Activated CD8-positive, alpha-beta memory T cell treated with anti-CD3 and anti-CD28 coated beads for 24 hours (primary cell): ENCODE measurements at places on chromosomes 4 and X.
A peak's percentile ranks its signal among the peaks of the same experiment; 100 is the strongest.

GRCh38 chr4:168846414-168846813 lies 163.6 kb downstream of the CBR4 start:
- DNase-seq: no peak

DNA sequence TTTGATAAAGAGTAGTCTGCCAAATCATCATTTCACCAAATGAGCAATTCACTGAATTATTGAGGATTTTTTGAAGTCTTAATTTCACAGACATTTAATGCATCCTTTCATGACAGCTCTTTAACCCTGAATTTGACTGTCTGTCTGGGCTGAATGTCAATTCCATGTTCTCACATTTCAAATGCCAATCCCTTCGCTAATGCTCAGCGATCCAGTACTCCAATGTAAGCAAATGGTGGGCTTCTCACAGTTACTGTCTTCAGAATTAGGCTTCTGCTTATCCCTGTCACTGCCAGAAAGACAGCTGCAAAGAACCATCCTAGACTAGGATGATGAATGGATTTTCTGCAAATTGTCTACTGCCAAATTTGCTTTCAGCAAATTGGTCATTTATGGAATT lies 36.2 kb upstream of the USP38 start:
- DNase-seq: no peak

DNA sequence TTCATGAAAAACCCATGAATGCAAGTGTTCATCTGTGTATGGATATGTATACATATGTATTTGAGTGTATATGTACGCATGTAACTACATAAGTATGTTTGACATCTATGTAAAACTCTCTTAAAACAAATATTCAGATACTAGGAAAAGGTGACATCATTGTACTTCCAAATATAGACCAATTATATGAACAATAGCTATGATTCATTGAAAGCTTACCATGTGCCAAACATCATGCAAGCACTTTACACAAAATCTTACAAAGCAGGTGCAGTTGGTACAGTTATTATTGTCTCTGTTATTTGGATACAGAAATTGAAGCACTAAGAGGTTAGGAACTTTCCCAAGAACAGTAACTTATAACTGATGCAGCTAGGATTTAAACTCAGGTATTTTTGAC lies 21.4 kb downstream of the MAGEB17 start:
- no peak for DNase-seq

DNA sequence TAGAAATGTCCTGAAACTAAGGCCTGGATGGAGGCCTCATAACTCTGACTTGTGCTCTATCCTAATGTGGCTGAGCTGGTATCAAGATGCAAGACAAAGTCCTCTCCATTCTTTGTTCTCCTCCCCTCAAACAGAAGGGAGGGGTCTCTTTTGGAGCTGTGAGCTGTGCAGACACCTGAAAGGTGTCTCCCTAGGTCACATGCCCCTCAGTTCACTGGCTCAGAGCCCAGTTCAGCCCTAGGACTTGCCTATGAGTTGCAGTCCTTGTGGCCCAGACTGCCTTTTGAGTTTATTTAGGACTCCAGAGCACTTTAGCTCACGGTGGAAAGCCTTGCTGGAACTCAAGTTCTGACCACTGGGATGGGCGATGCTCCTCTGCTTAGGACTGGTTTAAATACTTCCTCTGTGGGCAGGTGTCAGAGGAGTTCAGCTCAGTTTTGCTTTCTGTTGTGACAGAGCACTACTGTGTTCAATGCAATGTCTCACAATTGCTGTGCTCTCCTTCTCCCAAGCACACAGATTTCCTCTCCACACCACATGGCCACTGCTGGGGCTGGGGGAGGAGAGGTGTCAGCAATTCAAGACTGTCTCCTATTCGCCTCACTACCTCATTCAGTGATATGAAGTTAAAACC lies 84.8 kb upstream of the ZNF827 start:
- no peak for DNase-seq

DNA sequence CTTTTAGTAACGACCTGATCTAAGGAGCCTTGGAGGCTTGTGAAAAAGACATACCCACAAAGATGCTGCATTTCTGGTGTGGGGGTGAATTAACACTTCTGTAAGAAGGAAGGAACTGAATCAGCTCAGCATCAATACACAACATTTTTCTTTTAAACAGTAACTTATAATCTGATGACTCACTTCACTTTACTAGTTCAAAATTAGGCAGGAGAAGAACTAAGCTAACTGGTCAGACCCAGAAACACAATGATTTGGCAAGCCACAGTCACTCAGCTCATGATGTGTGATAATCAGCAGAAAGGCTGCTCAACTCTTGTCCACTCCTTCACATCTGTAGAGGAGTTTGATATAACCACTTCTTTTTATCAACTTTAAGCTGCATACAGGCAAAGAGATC lies 4.6 kb downstream of the MMAA start:
- no peak for DNase-seq

DNA sequence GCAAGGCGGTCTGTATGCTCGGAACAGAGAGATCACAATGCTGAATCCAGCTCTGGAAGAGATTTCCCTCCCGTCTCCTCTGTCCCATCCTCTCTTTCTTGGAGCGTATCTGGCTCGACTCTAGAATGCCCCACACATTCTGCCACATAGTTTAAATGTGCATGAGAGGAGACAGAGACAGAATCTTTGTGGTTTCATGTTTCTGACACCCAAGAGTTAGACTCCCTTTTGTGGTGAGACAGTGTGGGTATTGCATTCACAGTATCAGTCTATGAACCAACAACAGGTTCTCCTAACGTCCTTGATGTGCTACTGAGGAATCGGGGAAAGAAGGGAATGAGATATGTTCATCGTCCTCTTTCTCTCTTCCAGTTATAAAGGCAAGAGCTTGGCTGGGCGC lies 25.3 kb downstream of the FAM47E start:
- DNase-seq: no peak

DNA sequence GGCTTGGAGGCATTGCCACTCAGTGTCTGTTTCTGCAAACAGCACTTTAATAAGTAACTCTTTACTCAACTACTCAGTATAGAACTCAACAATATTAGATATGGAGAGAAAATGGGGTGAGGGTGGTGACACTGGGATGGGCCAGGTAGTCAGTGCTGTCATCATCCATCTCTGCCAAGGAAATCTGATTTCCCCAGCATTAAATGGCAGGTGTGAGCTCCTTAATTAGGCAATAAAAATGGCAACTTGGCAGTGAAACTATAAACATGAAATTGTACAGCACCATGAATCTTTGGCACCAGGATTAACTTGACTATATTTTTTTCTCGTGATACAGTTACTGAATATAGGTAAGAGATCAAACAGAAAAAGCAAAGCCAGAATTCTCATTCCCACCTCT lies 146.2 kb downstream of the GLRA2 start:
- no peak for DNase-seq

GRCh38 chr4:163790231-163790630 lies 295.7 kb downstream of the TMA16 start:
- no peak for DNase-seq

- DNase-seq: no peak
Measured at GRCh38 chr4:100823066-100823992, 305.5 kb upstream of the EMCN start.

- no peak for DNase-seq
Measured at GRCh38 chr4:145567516-145567915, 51.7 kb upstream of the MMAA start.

DNA sequence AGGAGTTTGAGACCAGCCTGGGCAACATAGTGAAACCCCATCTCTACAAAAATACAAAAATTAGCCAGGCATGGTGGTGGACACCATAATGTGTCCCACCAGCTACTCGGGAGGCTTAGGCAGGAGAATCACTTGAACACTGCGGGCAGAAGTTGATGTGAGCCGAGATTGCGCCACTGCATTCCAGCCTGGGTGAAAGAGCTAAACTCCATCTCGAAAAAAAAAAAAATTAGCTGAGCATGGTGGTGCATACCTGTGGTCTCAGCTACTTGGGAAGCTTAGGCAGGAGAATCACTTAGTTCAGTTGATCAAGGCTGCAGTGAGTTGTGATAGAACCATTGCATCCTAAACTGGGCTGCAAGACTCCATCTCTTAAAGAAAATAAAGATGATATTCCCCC lies 91.2 kb downstream of the PLS3 start:
- no peak for DNase-seq

GRCh38 chr4:124262211-124263179 lies 450.0 kb downstream of the ANKRD50 start:
- peak; percentile 57 for DNase-seq

DNA sequence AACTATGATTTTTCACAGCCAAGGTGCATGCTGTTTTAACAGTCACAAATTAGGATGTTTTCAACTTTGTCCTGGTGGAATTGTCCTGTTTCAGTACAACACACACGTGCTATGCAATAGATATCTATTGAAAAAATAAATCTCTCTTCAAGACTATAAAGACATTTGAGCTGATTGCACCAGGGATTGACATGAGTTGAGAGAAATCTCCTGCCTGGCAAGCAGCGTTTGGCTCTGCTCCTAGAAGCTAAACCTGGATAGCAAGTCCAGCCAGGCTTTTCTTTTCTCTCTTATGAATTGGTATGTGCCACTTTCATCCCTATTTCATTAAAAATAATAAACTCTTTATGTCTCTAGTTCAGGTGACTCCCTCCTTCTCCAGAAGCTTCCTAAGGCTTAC lies 16.6 kb upstream of the NPNT start:
- no peak for DNase-seq

GRCh38 chrX:121581885-121582284 lies 534.5 kb downstream of the GLUD2 start:
- no peak for DNase-seq
